ENCODE measurements at places on chromosomes 2 and 18.

DNA sequence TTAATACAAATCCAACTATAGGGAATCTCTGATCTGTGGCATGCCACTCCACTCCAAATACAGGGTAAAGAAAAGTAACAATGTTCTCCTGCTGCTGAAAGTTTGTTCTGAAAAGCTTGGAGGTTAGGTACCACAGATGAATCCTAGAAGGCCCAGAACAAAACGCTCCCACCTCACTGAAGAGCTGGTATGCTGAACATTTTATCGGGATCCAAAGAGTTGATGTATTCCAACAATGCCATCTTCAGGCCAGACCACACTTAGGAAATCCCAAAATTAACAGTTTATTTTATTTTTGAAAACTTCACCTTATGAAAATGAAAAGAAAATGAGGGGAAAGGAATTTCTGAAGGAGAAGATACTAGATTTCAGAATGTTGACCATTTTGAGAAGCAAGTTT, 145.1 kb upstream of the CDH19 start:
- peak; percentile 14 for DNase-seq

GRCh38 chr2:105746177-105747080, 1.7 kb downstream of the NCK2 start:
- no peak for DNase-seq

DNA sequence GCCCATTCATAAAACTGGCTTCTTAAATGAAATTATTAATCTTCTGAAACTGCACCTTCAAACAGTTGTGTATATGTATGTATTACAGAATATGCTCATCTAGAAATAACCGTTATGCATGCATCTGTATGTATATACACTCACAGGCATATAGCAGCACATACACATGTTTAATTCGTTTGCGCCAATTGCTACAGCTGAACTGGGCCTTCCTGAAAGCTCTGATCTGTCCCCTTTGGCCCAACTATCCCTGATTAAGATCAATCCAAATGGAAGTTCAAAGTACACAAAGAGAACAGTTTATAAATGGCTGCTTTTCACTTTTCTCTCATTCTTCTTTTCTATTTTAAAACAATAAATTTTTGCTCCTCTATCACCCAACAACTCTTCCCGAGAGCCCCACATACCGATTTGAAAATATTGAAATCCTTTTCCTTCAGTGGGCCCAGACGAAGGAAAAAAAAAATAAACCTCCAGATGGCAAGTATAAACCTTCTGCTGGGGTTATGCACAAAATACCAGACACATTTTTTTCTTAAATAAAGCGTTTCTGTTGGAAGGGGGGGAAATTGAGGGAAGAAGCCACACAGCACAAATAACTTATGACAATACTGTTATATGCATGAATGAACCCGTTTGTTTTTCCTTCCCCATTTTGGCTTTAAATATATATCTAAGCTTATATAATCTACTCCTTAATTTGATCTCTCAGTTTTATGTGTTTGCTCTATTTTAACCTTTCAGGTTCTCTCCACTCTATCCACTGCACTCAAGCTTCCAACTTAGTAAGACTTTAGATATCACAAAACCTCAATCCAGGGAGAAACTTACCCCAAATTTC, 267.3 kb downstream of the TCF4 start:
- peak; percentile 40 for DNase-seq

DNA sequence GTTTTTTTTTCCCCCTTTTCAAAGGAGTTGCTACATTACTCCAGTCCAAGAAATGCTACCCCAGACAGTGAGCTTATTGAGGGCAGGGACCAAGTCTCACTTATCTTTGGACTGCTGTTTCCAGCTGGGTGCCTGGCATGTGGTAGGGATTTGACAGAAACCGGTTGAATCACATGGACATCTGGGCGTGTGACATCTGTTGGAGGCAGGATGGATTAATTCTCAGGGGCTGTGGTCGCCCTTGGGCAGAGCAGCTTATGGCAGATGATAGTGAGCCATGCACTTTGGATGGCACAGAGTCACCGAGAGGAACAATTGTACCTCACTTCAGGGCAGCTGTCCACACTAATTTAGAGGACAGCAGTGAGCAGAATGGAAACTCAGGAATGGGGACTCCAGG, 254.6 kb upstream of the ID2 start:
- DNase-seq: no peak

- DNase-seq: no peak
These were observed 65.8 kb downstream of the RTP5 start for GRCh38 chr2:241935314-241935713.

GRCh38 chr18:63040788-63041410, 278.7 kb downstream of the BCL2 start:
- no peak for DNase-seq

- no peak for DNase-seq
These were observed 17.5 kb upstream of the ILKAP start for GRCh38 chr2:238220892-238221521.

- no peak for DNase-seq
These were observed 911 bp upstream of the KCNJ13 start for GRCh38 chr2:232777276-232777675.

DNA sequence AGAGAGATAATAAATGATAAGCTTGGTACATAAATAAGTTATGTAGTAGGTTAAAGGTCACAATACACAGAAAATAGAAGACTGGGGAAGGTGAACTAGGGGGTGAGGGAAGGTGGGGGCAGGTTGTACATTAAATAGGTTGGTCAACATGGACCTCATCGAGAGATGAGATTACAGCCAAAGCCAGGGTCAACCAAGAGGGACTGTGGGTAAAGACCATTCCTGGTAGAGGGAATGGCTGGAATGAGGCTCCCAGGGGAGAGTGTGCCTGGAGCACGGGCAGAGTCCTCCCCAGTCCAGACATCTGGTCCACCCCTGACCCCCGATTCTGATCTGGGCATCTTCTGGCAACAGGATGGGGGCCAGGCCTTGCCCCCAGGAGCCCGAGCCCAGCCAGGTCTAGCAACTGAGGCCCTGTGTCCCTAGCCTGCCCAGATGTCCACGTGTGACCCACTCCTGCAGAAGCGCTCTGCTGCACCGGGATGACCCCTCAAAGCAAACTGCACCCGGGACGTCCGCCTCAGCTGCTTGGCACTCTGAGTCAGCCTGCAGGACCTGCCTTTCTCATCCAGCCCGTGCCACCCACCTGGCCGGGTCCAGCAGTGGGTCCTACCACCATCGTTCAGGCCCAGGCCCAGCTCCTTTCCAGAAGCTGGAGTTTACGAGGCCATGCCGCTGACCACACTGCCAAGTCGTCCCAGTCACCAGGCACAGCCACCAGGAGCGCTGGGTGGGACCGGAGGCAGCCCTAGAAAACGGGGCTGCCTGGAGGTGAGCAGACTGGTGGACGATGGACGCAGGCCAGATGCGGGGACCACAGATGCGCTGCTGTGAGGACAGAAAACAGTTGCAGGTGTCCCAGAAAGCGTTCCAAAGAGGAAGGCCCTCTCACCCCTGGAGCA, 56.2 kb upstream of the ID2 start:
- DNase-seq: no peak

DNA sequence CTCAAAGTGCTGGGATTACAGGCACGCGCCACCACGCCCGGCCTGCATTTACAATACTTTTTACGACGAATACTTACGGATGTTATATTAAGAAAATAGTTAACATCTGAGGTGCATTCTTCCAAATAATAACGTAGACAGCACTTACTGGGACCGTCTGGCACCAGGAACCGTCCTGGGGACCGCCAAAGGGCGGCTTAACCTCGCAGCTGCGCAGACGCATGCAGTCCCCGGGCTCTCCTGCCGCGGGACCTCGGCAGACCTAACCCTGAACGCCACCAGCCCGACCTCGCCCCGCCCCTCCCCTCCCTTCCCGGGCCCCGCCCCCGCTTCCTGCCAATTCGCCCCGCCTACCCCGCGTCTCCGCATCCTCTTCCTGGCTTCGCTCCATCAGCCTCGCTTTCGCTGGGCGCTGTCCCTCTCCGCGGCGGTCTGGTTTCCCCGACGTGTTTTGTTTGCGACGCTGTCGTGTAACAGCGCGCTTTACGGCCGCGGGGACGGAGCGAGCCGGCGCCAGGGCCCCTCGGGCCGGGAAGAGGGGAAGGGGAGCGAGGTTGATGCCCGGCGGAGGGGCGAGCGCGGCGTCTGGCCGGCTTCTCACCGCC, at the start of gene CNOT11:
Gene CNOT11, plus strand, starts transcription at position 479 of the 605 bp plus-strand sequence. Its CDS starts 79 bp downstream, at position 558.
- peak; percentile 95 for DNase-seq

GRCh38 chr2:196925768-196926561, 542 bp downstream of the PGAP1 start:
- peak; percentile 37 for DNase-seq

DNA sequence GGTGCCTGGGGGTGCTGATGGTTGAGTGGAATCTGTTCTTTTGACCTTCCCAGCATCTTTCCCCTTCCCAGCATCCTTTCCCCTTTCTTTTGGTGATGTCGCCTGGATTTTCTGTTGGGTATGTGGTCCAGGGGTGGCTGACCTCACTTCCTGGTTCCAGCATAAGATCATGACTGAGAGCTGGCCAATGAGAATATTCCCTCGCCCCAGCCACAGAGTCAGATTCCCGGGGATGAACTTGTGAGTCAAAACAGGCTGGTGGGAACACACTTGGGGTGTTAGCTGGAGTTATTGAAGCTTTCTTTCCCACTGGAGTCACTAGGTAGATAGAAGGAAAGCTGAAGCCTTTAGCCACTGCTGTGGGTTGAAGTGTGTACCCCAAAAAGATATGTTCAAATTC, 28.0 kb upstream of the FOSL2 start:
- DNase-seq: no peak

DNA sequence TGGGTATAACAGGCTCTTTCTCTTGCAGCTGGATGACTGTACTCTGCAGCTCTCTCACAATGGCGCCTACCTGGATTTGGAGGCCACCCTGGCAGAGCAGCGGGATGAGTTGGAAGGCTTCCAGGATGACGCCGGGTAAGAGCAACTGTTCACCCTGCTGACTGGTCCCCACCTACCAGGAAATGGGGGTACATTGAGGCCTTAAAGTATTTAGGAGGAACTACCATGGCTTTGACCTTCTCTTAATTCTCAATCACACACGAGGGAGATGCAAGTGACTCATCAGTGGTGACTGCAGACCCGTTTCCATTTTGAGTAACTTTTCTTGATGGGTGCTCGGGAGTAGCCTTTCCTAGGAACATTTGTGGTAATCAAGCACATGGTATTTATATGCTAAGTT, 58.0 kb downstream of the FHOD3 start:
- DNase-seq: no peak

DNA sequence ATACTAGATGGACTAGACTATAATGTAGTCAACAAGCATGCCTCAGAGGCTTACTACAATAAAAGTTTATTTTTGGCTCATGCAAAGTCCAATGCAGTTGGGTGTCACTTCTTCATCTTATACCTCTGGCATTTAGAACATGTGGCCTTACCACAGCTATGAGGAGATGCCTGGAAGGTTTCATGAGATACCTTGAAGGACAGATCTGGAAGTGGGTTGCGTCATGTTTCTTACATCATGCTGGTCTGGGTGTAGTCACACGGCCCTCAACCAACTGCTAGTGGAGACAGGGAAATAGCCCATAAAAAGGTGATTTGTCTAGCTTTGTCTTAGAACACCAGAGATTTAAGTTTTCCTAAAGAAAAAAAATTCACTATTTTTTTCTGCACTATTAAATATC, 91.7 kb upstream of the MMADHC start:
- DNase-seq: no peak

GRCh38 chr2:23445450-23445868, 60.5 kb downstream of the KLHL29 start:
- no peak for DNase-seq

DNA sequence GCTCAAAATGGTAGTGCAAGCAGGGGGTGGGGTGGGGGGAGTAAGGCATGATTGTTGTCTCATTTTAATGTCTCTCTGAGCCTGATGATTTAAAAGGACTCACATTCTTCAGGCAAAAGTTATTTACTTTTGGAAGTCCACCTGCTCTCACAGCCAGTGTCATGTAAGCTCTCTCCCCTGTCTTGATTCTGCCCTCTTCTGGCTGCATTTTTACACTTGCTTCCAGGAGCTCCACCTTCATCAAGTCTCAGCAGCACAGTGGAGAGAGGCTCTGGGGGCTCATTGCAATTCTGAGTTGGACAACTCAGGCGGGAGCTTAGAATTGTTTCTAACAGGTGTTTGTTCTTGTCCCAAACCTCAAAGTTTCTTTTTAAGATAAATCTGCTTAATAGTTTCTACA, 39.2 kb downstream of the GNAL start:
- DNase-seq: no peak

DNA sequence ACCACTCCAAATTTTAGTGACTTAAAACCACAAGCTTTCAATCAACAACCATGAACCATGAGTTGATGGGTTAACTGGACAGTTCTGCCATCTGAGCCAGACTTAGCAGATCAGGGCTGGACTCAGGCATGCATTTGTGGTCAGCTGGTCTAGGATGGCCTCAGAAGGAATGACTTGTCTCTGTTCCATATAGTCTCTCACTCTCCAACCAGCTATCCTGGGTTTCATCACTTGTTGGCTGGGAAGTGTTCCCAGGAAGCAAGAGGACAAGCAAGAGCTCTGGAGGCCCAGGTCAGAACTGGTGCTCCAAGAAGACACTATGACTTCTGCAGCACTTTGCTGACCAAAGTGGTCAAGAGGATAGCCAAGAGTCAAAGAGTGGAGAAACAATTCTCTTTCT, 17.5 kb upstream of the MAP3K20 start:
- DNase-seq: no peak

DNA sequence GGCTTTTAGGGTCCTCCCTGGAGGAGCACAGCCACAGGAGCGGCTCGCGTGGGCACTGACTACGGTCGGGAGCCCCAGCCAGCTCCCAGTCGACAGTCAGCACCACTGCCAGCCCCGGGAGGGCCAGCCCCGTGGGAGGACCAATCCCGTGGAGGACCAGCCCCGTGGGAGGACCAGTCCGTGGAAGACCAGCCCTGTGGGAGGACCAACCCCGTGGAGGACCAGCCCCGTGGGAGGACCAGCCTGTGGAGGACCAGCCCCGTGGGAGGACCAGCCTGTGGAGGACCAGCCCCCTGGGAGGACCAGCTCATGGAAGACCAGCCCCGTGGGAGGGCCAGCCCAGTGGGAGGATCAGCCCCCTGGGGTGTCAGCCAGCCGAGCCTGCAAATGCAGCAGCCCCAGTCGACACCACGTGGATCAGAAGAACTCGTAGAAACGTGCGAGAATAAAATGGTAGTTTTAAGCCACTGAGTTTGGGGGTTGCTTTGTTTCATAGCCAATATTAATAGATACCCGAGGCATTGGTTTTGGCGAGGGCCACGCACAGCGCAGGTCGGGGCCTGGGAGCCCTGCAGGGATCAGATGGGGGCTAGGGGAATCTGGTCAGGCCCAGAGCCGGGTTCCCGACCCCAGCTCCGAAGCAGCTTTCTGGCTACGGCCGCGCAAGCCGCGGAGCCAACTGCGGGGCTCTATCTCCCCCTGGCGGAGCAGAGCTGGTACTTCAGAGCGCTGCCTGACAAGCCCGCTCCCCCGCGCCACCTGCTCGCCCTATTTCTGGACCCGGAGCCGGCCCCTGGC, 73.0 kb downstream of the TEX51 start:
- peak; percentile 76 for DNase-seq

DNA sequence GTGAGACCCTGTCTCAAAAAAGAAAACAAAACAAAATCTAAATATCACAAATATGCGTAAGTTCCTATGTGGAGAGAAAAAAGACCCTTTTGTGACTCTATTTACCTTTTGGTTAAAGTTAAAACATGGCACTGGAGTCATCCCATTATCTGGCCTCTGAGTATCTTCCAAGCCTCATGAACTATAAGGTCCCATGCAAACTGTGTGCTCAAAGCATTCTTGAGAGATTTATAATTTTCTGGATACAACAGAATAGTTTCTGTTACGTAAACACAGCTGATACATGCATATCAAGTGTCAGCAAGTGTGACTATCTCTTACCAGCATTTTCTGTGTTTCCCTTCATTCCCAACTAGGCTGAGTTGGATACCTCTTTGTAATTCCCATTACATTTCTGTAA, 8.8 kb upstream of the NOSTRIN start:
- no peak for DNase-seq

All from NCI-H446 (cell line).